ENCODE measurements at places on chromosomes 2 and 18.

GRCh38 chr2:232573042-232573441 is 22.6 kb downstream of the EIF4E2 start:
- no peak for DNase-seq

GRCh38 chr2:49686291-49686690 is 532.0 kb upstream of the FSHR start:
- no peak for DNase-seq

- no peak for DNase-seq
Observed at GRCh38 chr18:58714259-58714658, 43.0 kb downstream of the MALT1 start.

- no peak for DNase-seq
Observed at GRCh38 chr2:206092297-206092696, 6.3 kb upstream of the INO80D start.

GRCh38 chr2:38507712-38508111 is 95.0 kb downstream of the HNRNPLL start:
- DNase-seq: no peak

DNA sequence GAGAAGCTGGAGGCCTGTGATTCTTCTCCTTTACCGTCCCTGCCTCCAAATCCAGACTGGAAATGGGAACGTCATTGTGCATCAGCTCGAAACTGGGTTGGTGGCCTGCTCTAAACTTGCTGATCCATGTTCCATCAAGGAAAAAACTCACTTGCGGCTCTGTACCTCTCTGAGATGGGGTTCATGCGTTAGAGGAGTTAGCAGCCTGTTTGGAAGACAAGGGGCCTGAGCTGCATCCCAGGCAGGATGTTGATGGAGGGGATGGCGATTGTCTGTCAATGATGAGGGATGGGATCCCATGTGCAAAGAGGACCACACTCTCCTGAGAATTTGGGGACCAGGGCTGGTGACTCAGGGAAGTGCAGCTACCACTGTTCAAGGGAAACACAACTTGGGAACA is 26.0 kb downstream of the TWIST2 start:
- DNase-seq: no peak

DNA sequence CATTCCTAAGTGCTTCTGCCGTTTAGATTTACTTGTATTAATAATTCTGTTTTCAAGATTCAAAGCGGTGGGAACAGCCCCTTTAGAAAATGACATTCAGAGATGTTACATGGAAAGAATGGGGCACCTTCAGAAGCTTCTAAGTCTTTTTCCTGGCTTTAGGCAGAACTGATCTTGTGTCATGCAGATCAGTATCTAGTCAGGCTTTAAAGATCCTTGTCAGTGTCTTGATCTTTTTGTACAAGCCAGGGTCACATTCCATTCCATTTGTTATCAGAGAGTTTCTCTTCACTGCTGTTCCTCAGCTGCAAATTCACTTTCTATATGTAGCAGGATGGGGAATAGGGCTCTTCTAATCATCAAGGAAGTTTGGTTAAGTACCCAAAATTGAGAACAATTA is 275.3 kb downstream of the DCC start:
- no peak for DNase-seq

DNA sequence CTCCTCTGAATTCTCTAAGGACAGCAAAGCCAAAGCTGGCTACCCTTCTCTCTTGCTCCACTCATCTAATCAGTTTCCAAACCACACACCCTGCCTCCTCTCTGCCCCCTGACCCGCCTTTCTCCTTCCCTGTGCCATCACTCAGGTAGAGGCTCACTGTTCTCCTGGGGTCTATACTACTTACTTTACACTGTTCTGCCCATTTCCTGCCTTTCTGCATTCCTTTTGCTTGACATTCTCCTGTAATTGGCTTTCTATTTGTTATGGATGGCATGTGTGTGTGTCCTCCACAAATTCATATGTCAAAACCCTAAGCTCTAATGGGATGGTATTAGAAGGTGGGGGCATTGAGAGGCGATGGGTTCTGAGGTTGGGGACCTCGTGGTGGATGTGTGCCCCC is 675.2 kb upstream of the ID2 start:
- no peak for DNase-seq

GRCh38 chr2:240926516-240927389 is 20.6 kb downstream of the CROCC2 start:
- DNase-seq: no peak

DNA sequence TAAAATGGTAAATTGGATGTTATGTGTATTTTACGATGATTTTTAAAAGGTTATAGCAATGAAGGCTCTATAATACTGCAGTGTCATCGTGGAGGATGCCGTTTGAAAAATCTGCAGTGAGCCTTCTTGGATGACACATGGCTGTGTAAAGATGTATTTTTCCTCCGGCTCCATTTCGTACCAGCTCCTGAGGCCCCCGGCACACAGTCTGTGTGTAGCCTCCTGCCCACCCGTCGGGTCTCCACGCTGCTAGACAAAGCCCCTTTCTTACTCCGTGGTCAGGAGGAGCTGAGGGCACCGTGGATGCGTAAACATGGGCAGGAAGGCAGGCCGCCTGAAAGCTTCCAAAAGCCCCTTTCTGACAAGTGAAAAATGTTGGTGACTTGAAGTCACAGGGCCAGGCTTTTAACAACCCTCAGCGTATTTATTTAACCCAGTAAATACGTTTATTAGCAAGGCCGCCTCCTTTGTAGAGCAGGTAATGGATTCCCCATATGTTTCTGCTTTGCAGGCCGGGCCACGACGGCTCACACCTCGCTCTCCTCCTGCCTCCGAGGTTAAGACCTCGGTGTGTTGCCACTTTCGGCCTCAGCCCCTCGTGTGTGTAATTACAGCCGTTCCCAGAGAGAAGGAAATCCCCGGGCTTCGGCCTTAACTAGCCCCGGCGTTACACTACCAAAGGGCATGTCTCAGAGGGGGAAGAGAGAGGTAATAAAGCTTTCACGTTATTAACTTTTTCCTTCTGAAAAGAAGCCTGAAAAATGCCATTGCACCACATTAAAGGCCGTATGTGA is 72.8 kb downstream of the DDX1 start:
- DNase-seq: no peak

DNA sequence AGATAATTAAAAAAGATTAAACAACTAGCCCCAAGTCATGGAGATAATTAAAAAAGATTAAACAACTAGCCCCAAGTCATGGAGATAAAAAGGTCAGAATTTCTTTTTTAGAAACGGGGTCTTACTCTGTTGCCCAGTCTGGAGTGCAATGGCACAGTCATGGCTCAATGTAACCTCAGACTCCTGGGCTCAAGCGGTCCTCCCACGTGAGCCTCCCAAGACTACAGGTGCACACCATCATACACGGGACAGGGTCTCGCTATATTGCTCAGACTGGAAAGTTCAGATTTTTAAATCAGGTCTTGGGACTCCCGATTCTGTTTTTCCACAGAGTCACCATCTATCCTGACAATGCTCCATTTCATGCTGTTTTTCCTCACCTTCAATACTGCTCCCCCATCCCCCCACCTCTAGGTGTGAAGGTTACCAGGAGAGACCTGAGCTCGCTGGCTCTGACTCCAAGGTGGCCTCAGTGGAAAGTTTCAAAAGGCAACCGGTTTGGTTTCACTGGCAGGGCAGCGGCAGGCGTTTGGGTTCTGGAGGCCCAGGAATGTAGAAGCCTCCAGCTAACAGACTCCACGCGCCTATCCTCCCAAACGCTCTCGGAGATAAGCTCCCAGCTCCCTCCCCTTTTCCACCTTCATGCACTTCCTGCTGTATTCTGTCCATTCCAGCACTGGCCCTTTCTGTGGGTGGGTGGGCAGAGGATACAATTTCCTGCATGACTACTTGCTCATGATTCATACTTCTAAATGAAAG is 2.9 kb upstream of the SEMA4C start:
- no peak for DNase-seq

GRCh38 chr18:5417342-5417741 is 121.8 kb upstream of the ZBTB14 start:
- peak; percentile 52 for DNase-seq

DNA sequence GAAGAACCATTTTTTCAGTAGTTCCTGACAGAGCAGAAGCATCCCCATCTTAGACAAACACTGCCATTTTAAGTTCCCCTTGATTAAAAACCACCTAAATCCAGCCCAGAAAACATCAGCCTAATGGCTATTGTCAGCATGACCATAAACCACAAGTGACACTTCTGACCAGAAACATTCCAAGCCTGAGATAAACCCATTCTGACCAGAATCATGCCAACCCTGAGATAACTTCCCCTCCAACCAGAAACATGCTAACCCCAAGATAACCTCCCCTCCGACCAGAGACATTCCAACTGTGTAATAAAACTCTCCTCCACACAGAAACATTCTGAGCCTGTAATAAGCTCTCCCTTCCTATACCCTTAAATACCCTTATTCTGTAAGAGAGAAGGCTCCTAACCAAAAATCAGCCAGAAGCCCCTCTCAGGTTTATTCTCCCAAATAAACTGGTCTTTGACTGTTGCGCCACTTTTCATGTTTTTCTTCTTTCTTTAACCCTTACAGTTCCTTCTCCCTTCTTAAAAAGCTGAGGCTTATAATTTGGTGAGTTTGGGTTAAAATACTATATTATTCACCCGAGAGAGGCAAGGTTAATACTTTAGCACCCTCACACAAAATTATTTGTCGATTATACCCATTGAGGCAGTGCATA is 149.7 kb downstream of the HNMT start:
- DNase-seq: no peak

DNA sequence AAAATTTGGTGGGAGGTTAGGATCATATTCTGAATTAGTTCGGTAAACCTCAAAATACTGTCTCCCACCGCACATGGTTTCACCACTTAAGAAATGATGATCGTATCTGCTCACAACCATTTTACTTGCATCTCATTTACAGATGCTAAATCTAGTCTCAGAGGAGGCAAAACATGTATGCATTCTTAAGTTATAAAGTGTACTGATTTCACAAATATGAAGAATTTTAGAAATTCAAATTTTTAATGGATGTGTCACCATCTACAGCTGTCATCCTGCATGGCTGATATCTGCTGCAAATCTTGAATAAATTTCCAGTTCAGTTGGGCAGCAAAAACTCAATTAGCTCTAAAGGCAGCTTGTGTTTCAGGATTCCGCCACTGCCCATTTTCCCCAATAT is 243.3 kb upstream of the KCNJ3 start:
- no peak for DNase-seq

- no peak for DNase-seq
Observed at GRCh38 chr2:222193328-222193983, 105.3 kb downstream of the PAX3 start.

DNA sequence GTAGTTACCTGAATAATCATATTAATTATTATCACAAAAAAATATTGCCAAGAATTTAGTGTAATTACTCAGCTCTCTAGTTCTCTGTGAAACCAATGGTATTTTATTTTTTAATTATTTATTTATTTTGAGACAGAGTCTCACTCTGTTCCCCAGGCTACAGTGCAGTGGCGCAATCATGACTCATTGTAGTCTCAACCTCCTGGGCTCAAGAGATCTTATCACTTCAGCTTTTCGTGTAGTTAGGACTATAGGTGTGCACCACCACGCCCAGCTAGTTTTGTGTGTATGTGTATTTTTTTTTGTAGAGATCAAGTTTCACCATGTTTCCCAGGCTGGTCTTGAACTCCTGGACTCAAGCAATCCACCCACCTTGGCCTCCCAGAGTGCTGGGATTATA is 440.4 kb upstream of the CDH20 start:
- DNase-seq: no peak

DNA sequence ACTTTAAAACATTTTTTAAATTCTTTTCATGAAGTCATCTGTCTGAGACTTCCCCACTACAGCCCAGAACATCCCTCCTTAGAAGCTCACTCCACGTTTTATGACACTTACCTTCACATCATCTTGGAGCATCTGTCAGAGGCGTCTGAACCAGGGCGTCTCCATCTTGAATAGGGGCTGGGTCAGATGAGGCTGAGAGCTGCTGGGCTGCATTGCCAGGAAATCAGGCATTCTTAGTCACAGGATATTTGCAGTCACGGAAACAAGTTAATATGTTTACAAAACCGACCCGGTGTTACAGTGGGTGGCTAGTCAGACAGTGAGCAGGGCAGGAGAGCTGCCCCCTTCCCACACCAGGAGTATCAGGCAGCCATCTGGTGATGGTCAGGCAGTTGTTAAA is 456.5 kb downstream of the FBXO15 start:
- no peak for DNase-seq

DNA sequence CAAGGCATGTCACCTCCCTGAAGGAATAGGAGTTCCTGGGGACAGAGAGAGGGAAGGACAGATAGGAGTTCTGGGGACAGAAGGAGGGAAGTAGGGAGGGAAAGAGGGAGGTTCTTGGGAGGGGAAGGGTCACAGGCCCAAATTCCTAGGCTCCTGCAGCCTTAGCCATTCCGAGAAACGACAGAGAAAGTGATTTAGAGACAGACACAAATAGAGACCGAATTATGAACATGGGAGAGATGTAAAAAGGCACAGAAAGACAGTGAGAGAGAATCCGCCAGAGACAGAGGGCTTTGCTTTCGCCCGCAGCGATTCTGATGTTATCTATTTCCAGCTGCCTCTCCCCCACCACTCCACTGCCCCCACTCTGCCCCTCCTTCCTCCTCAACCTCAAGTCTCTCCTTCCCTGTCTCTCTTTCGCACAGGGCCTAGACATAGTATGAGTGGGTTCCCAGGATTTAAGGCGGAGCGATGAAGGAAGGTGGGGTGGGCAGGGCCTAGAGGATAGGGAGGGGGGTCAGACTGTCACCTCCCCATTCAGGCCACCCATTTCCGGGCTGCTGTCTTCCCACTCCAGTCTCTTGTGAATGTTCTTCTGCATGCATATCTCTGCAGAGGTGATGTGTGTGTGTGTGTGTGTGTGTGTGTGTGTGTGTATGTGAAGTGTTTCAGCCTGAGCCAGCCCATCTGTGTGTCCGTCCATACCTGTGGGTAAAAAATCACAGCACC is 3.3 kb upstream of the WNT6 start:
- no peak for DNase-seq

- DNase-seq: no peak
Observed at GRCh38 chr18:1353025-1353424, 448.4 kb downstream of the ADCYAP1 start.

DNA sequence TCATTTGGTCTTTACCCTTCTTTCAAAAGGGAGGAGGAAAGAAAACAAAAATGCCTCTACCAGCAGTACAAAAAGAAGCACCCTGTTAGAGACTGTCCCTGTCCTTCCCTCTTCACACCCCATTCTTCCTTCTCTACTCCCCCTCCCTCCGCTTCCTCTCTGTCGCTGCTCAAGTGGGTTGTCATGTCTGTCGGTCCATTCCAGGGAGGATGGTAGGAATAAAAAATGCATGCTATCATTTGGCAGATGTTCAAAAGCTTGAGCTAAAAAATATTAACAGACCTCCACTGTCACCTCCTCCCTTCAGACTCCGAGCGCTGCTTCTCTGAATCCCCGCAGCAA is 482.0 kb downstream of the BCL11A start:
- DNase-seq: no peak

- DNase-seq: no peak
Observed at GRCh38 chr2:105861200-105861599, 116.5 kb downstream of the NCK2 start.

Measured in posterior cingulate gyrus (tissue), 11 donors.